ENCODE measurements at places on chromosomes 3 and 15.

DNA sequence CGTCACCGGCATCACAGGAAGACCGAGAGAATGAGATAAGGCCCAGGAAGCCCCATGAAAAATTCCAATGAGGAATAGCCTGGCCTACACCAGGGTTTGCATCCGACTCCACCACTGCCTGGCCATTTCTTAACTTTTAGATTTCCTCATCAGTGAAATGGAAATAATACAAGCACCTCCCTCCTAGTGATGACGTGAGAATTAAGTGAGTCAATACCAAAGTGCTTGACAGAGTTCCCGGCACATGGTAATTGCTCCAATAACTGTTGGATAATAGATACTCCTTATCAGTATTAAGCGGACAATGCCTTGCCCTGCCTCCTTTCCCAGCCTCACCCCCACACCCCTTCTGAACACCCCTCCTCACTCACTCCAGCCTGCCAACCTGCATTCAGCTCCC lies 105.4 kb downstream of the TLE3 start:
- no peak for DNase-seq

- no peak for DNase-seq
These were observed 417.4 kb upstream of the ATP11B start for GRCh38 chr3:182375916-182376315.

- no peak for DNase-seq
These were observed 5.7 kb downstream of the PCCB start for GRCh38 chr3:136255672-136256406.

DNA sequence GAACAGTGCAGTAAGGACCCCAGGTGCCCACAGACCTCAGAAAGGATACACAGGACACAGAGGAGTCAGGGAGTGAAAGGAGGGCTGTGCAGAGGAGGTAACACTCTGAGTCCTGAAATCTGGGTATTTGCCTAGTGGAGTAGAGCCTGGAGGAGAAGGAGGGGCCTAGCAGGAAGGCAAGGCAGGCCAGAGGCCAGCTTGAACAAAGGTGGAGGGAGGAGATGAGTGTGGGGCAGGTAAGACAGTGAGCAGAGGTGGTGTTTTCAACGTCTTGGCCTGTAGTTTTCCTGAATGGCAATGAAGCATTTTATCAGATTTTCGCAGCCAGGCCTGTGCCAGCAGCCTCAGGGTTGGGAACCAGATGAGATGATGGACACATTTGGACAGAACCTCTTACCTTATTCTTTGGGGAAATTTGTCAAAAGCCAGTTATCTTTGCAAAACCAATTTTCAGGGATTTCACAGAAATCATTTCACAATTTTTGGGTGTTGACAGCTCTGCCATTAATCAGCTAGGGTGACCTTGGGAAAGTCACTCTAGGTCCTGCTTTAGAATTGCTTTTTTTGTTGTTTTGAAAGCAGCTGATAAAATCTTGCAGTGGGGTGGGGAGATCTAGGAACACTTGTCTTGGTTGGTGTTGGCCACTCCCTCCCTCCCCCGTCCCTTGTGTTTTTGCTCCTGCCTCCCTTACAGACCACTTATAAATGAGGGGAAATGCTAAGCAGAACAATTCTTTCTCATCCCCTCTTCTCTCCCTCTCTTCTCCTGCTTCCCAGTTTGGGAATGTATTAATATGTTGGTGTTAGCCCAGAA lies 38.4 kb downstream of the SPSB4 start:
- no peak for DNase-seq

DNA sequence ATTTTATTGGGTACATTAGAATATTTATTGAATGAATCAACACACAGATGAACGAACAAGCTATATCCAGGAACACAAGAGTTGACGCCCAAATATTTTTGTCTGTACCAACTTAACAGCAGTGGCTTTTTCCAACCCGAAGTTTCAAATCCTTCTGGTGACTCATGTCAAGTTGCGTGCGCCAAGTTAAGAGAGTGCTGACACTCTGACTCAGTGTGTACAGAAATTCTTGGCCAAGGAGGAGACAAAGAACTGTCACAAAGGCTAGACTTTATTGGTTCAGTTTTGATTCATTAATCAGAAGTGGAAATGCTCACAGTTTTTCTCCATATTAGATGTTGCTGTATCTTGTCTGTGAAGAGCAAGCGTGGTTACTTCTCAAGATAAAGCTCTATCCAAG lies 59.6 kb upstream of the TSC22D2 start:
- no peak for DNase-seq

DNA sequence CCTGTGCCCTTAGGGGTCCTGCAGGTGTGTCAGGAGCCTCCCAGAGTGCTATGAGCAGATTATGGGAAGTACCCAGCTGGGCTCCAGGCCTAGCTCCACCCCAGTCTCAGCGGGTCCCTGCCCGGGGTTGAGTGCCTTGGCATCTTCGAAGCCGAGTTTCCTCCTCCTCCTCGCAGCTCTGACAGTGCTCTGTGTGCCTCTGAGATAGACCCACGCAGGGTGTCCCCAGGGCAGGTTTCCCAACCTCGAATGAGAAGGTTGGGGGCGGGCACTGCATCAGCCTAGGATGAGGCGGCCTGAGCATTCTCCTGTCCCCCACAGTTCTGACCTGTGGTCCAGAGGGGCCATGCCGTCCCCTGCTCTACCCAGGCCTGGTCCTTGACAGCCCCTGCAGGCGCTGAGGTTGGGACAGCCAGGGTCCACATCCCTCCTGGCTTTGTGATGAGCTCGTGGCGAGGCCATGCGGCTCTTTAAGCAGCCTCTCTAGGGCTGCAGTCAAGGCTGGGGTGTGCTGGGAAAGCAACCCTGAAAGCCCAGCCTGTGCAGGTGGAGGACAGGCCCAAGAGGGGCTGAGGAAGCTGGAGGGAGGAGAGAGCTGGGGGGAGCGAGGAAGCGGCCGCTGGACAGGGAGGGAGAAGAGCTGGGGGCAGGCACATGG lies 20.2 kb upstream of the SKOR1 start:
- no peak for DNase-seq

GRCh38 chr3:195245531-195245951 lies 25.4 kb downstream of the XXYLT1 start:
- DNase-seq, result no peak

- DNase-seq, result no peak
These were observed 28.0 kb downstream of the SPATA12 start for GRCh38 chr3:57088503-57088902.

- DNase-seq, result no peak
These were observed 875 bp downstream of the GAP43 start for GRCh38 chr3:115624029-115624741.

DNA sequence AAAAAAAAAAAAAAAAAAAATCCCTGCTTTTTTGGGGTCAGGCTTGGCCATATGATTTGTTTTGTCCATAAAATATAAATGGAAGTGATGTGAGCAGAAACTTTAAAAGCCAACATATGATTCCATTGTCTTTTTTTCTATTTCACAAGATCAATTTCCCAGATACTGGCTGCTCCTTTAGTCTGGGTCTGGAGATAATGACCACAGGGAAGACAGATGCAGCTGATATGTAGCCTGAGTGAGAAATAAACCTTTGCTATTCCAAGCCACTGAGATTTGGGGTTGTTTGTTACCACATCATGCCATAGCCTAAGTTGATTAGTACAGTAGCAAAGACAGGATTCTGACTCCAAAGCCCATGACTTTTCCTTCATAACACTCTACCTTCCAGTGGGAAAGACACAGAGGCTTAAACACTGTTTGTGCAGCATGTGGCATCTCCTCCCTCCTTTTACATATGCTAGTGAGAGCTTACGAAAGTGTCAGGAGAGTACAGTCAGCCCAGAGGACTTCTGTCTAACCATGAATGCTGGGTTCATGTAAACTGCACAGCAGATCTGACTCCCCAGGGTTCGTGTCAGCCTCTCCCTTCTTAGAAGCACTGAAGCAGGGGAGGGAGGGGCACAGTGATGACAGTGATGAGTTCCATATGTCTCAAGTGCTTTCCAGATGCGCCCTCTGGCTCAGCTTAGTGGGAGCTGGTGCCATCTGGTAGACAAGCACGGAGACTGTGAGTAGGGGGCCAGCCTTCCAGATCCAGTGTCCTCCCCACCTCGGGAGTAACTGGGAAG lies 36.7 kb upstream of the SLC7A14 start:
- DNase-seq, result no peak

GRCh38 chr15:37921527-37922385 lies 12.7 kb upstream of the TMCO5A start:
- no peak for DNase-seq

DNA sequence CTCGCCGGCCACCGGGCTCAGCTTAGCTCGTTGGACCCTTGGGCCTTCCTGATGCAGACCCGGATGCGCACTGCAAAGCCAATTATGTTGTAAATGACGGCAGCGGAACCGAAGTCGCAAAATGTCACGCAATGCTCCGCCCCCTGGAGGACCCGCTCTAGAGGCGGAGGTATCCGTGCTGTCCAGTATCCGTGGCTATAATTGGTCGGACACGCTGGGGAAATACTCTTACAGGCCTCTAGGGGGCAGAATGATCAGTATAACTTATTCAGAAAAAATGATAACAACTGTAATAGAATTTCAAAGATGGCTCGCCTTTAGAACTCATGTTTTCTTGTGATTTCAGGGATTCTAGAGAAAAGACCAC lies at the start of gene PRR23B:
PRR23B (minus strand) TSS at position 59 of the 367 bp plus-strand sequence. CDS start 265 bp downstream, outside the sequence.
- no peak for DNase-seq

DNA sequence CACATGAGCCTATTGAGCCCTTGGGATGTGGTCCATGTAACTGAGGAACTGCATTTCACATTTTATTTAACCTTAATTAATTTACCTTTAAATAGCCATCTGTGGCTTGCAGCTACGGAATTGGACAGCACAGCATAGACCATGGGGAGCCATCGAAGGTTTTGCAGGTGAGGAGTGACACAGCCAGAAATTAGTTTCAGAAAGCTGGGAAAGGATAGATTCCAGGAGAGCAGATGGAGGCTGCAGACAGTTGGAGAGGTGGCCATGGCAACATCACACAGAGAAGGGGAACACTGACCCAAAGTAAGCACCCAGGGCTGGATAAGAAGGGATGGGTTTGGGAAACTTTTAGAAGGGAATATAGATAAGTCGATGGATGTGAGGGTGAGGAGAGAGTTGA lies 100.1 kb upstream of the SLC6A11 start:
- no peak for DNase-seq

DNA sequence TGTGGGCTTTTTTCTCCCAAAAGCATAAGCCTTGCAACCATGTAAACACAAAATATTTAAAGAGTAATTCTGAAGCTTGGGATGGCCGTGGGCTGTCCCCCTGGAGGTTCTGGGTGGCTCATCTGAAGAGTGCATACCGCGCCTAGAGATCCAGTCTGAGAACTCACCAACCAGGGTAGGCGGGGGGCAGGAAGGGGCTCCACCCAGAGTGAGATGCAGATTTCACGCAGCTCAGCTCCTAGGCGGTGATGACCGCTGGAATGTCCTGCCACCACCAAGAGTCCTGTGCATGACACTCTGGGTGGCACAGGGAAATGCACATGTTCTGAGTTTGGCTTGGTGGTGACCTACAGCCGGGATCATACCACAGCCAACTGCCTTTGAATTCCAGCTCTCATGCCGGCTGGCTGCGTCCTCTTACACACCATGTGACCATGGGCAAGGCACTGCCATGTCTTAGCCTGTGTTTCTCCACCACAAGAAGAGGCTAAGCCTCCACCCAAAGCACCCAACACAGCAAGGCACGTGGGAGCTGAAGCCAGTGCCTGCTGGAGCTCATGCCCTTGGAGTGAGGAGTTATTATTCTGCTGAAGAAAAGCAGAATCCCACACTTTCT lies 125.1 kb upstream of the IQSEC1 start:
- DNase-seq, result no peak

DNA sequence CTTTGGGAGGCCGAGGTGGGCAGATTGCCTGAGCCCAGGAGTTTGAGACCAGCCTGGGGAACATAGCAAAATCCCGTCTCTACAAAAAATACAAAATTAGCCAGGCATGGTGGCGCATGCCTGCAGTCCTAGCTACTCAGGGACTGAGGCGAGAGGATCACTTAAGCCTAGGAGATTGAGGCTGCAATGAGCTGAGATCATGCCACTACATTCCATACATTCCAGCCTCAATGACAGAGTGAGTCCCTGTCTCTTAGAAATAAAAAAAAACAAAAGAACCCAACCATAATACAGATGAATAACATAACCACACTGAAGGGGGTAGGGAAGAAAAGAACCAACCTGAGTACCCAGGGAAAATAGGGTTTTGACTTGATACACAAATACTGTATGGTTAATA lies 19.7 kb upstream of the CGNL1 start:
- no peak for DNase-seq

DNA sequence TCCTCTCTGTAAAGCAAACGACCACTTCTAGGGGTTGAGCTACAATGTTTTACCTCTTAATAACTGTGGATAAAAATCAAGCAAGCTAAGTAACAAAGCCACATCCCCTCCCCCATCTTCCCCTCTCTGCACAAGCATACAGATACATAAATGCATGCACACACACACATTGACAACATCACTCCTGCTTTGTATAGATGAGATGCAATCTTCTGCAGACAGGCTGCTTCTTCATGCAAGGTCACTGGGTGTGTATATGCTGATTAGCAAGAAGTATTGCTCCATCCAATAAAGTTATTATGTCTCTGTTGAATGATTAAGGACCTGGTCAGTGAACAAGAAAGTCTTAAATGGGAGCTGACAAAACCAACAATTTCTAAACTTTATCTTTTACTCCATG lies 8.8 kb upstream of the ATP11B start:
- DNase-seq, result no peak

DNA sequence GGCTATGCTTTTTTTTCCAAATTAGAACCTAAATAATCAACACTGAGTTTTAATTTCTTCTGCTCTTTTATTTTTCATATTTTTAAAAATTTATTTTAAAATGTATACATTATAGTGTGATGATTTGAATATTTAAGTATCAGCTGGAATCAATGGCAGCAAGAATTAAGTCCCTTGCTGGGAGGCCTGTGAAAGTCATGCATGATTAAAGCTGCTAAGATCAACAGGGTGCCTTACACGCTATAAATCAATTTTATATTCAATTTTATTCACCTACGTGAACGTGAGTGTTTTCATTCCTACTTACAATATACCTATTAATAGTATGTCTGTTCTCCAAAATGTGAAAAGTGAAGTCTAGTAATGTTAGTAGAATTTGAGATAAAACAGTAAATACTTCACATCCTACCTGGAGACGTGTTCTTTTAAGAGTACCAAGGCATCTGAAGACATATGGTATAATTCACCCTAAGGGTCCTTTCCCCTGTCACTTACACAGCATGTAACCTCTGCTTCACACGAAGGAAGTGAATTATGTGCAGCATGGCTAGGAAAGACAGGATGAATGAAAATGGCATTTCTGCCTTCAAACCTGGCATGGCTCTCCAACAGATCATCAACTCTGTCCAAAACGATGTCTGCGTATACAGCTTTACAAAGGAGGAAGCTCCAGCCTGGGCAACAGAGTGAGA lies 640.4 kb upstream of the ROBO1 start:
- DNase-seq, result no peak

DNA sequence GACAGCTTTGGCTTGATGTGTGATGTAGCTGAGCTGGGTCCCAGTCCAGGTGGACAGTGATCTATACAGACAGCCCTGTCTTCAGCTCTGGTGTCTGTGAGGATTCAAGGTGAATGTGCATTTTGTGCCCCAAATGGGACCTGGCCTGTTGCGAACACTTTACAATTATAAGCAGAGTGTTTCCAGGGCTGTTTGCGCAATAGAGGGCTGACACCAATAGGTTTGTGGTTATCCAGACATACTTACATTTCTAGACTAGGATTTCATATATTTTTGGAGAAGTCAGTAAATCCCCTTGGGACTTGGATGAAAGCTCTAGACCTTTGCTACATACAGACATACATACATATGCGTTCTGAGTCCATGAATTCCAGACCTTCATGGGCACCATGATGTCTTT lies 4.2 kb upstream of the TATDN2 start:
- DNase-seq, result no peak

- no peak for DNase-seq
These were observed 141.1 kb downstream of the GHSR start for GRCh38 chr3:172307141-172307560.

GRCh38 chr3:56856752-56857151 lies 55.0 kb upstream of the ARHGEF3 start:
- DNase-seq, result no peak

Measured in GM18507 (cell line).